ENCODE measurements at places on chromosomes 7 and 10.

- DNase-seq: no peak
These were observed 24.8 kb downstream of the NEUROD6 start for GRCh38 chr7:31315758-31316157.

DNA sequence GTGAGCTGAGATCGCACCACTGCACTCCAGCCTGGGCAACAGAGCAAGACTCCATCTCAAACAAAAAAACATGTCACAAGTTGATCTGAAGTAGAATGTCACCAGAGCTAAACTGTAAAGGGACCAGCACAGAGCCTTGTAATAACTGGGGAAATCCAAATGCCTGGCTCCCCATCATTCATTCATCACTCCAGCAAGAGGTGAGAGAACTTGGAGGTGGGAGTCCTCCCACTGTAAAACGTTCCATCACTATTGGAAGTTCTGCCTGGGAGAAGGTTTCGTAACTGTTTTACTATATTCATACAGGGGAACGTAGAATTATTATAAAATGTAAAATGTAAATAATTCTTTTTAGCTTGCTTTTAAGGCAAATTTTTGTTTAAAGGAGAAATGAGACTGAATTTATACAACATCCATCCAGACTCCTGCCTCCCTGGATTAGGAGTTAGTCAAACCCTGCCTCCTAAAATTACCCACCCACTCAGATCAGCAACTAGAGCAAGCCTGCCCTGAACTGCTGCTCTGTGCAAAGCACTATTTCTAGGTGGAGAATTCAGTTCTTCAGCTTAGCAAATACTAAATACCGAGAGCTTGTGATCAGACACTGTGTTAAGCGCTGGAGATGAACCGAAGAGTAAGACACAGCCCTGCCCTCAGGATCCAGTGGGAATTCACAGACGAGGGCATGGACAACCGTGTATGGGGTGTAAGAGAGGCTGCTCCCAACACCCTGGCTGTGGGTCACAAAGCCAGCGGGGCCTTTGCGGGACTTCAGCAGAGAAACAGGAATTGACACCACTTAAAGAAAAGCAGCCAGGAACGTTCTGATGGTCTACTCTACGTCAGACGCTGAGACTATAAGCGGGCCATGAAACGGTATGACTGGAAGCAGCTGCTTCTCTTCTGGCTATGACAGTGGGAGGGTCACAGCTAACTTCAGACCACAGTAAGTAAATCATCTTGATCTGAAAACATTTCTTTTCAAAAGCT is 208.3 kb downstream of the ZMYND11 start:
- no peak for DNase-seq

GRCh38 chr10:62560201-62560819 is 186.1 kb downstream of the ZNF365 start:
- peak; percentile 94 for DNase-seq

DNA sequence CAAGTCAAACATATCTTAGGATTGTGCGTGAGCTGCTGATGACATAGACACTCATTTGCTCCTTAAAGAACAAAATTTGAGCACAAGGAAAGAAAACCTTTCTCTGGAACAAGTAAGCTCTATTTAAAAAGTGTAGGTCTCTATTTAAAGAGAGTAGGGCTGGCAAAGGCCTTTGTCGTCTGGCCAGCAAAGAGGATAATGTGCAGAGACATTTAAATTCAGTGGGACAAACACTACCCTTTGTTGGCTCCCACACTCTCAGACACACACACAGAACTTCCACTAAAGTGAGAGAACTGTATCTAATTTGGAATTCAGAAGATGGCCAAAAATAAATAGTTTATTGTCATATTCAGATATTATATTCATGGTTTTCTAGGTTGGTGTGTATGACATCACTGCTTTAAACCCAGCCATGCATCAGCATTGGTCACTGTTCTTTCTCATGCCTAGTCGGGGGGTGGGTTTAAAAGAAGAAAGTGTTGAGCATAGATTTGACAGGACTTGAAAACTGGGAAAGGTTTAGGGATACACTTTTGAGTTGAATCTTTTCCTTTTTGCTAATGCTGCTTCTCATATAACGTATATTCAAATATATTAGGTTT is 49.5 kb upstream of the HDAC9 start:
- DNase-seq: no peak

DNA sequence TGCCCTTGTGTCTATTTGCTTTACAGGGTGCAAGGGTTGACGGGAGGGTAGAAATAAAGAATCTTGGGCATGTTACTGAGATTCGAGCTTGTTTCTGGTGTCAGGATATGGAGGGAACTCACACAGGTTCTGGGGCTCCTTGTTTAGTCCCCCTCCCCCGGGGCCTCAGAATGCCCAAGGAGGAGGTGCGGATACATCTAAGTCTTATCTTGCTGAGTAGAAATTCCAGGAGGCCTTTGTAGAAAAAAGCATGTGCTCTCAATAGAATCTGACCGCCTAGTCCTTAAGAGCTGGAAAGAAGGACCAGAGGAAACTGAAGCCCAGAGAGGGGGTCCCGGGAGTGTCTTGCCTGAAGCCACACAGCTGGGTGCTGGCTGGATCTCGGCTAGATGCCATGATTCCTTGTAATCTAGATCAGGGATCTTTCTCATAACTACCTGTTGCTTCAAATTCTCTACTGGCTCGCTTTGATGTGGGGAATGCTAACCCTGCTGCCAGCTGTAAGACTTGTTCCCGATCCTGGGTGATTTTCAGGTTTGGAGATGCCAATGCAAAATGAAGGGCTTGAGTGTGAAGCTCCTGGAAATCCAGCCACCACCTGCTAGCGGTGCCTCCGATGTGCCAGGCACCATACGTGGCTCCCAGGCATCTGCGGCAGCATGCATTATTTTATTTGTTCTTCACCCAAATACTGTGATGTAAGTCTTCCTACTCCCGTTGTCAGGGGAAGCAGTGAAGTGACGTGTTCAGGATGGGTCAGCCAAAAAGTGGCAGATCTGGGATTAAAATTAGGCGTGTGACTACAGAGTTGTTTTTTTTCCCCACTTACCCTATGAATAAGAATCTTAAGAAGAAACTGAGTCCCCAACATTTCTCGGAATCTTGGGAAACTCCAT is 226.0 kb downstream of the TCF7L2 start:
- no peak for DNase-seq

GRCh38 chr7:35726654-35727053 is 31.7 kb upstream of the HERPUD2 start:
- no peak for DNase-seq

GRCh38 chr10:30238836-30239235 is 110.2 kb downstream of the MTPAP start:
- DNase-seq: no peak

GRCh38 chr7:94700926-94701554 is 45.1 kb upstream of the SGCE start:
- DNase-seq: peak; percentile 24

DNA sequence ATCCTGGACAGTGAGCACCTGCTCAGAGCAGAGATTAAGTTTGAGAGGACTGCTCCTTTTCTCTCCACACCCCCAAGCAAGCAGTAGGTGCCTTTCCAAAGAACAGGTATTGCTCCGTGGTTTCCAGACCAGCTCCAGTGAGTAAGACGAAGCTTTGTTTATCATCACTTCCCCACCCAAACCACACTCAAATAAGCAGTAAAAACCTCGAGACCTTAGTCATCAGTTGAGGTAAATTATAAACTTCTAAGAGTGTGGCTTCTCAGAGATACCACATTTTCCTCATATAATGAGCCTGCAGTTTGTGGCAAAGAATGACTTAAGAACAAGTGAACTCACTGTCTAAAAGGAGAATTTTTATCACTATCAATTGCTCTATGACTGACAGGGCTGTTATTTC is 50.0 kb upstream of the GRB10 start:
- DNase-seq: peak; percentile 18

DNA sequence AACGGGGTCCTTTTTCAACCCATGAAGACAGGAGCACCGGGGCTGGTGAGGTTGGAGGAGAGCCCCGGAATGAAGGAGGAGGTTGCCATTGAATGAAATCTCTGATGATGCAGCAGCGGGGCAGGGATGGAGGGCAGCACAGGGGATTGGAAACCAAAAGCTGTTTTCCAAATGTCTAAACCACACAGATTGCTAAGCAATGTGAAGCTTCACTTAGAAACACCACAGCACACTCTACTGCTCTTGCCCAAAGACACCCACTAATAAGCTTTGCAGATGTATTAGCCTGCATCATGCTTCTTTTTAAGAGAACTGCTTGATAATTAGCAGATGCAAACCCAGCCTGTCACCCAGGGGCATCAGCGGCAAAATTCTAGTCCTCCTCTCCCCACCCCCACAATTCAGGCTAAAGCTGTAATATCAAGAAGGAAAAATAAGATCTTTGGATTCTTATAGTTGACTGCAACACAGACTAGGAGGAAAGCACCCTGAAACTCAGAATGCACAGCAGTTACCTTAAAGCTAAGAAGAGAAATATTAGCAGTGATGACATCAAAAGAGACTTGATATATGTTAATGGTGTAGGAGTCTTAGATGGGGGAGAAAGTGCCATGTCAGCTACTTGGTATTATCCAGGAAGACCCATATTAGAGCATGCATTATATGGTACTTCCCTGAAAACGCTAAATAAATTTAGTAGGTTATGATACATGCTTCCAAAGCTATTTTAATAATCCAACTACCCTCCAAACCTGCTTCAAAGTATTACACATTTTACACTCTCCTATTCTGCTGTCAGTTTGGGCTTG is 666.7 kb downstream of the KCNMA1 start:
- peak; percentile 40 for DNase-seq

DNA sequence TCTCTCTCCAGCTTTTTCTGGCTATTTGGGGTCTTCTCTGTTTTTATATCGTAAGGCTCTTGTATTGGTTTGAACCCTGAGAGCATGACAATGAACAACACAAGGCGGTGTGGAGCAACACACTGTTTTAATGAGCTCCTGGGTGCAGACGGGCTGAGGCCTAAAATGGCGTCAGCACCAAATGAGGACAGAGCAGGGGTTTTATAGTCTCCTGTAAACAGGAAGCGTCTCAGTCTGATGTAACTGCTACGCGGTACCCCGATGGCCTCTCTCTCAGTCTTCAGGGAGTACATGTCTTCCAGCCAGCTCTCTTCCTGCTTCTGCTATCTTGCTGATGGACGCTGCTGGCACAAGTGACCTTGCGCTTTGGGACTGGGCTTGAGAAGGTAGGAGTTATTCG is 95.9 kb upstream of the CCDC71L start:
- DNase-seq: no peak

DNA sequence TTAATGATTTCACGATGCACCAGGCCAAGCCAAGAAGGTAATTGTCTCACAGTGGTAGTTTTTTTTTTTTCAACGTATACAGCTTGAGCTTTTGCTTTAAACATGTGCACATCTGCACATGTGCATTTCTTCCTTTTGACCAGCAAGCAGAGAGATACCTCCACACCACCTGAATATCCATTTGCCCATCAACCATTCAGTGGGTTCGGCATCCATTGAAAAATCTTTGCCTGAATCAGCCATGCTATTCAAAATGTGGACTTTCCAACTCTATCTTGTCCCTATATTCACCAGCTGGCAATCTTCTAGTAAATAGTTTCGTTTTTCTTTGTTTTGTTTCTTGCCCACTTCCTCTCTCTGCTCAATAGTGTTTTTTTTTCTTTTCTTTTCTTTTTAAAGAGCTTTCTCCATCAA is 7.7 kb upstream of the TRA2A start:
- no peak for DNase-seq

- DNase-seq: peak; percentile 23
These were observed 2.3 kb upstream of the DRGX start for GRCh38 chr10:49398000-49398861.

DNA sequence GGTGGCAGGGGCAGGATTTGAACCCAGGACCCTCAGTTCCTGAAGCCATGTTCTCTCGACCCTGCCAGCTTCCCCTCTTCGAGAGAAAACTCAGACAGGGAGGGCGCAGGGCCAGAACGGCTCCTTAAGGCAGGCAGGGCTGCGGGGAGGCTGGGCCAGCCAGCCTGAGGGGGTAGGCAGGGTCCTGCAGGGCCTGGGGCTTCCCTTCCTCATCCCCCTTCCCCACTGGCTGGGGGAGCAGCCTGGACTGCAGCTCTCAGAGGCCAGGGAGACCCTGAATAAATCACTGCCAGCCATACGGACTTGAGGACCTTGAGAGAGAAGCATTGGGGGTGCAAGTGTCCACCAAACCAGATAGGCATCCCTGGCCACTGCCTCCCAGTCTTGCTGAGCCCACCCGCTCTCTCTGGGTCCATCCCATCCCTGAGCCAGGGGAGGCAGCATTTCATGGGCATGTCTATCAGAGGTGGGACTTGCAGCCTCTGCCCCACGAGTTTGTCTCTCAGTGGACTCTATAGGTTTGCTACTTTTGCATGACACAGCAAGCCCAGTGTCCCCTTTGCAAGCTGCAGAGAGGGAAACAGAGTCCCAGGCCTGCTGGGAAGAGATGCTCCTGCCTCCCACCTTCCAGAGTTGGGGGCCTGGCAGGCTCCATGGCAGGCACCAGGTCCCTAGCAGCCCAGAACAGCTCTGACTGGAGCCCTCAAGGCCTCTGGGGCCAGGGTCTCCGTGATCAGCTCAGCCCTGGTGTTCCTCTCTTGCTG is 70.9 kb downstream of the MYL10 start:
- no peak for DNase-seq

DNA sequence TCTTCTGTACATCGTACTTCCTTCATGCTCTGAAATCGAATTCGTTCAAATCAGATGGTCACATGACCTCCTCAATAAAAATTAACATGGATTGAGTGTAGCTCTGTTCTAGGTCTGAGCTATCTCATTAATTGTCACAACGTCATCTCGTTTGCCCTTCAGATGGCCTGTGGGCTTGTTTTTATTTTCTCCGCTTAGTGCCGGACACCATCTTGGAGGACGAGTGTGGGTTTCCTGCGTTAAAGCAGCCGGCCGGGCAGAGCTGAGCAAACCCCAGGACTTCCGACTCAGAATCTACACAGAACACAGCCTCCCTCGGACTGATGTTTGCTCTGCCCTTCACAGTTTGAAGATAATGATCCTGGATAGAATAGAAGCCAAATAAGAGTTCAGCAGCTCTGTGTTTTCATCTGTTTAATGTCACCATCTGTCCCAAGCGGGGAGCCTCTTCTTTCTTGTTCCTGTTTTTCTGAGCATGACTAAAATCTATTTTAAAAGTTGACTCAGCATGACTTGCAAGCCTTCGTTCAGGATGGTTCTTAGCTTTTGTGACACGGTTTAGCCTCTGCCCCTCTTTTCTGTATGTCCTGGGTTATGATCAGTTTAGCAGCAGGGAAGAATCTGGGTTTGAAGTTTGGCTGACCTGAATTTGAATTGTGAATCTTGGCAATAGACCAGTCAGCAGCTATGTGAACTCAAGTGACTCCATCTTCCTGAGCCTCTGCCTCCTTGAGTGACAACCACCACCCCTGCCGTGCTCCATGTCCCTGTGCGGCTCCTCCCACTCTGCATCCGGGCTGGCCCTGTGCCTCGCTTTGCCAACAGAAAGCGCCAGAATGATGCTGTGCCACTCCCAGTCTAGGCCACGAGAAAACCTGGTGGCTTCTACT is 30.6 kb upstream of the GALNTL5 start:
- DNase-seq: no peak

GRCh38 chr10:104347295-104348045 is 6.2 kb upstream of the CFAP58 start:
- no peak for DNase-seq
